ENCODE measurements at places on chromosomes 1 and 21.
A peak's percentile ranks its signal among the peaks of the same experiment; 100 is the strongest.

- DNase-seq, result no peak
Measured at GRCh38 chr1:209633335-209633997, 18.8 kb downstream of the LAMB3 start.

GRCh38 chr21:16418226-16418625, 688.4 kb downstream of the USP25 start:
- DNase-seq, result peak; percentile 21

GRCh38 chr1:27132624-27133023, 22.3 kb downstream of the SLC9A1 start:
- no peak for DNase-seq

DNA sequence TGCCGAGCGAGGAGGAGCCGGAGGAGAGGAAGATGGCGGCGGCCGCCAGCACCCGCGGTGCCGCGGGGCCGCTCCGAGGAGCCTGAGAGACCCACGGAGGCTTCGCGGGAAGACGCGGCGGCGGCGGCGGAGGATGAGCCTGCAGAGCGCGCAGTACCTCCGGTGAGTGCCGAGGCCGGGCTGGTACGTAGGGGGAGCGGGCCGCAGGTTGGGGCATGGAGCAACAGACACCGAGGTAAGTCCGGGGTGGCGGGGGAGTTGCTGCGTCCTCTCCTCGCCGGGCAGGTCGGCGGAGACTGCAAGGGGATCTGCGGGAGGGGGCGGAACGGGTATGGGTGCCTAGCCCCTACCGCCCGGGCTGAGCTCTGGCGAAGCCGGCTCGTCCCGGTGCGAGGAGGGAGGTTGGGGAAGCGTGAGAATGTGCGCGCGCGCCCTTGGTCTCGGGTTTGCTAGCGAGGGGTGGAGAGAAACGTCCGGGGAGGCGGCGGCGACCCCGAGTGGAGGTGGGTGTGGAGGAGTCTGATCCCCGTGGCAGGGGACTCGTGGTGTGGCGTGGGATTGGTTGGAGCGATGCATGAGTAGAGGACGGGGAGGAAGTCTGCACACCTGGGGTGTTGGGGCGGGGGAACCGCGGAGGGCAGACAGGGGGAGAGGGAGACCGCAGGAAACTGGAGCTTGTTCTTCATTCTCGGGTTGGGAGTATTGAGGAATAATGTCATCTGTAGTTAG, at the start of gene SMG7:
Gene SMG7 (plus strand): TSS at position 12 of the 729 bp plus-strand sequence. CDS start 122 bp downstream, at position 134.
- peak; percentile 47 for DNase-seq

DNA sequence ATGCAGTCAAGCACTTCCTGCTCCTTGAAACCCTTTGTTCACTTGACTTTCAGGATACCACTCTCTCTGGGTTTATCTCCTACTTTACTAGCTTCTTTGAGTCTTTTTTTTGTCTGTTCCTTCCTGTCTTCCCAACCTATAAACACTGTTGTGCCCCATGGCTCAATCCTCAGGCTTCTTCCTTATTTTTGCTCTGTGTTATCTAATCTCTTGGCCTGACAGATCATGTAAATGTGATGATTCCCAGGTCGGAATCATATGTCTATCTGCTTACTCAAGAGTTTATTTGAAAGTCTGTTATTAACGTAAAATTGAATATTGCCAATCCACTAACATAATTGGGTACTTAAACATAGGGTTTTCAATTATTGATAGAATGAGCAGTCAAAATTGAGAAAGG, 171.7 kb upstream of the ST6GALNAC5 start:
- DNase-seq, result no peak

- no peak for DNase-seq
Measured at GRCh38 chr1:62240651-62241370, 46.2 kb downstream of the L1TD1 start.

GRCh38 chr1:164780111-164780812, 221.3 kb downstream of the PBX1 start:
- DNase-seq, result peak; percentile 67

GRCh38 chr1:26597629-26598039, 68.1 kb downstream of the RPS6KA1 start:
- peak; percentile 57 for DNase-seq

GRCh38 chr1:241131636-241132194, 225.3 kb downstream of the RGS7 start:
- no peak for DNase-seq

- DNase-seq, result no peak
Measured at GRCh38 chr21:34270411-34270810, 93.4 kb upstream of the KCNE2 start.

DNA sequence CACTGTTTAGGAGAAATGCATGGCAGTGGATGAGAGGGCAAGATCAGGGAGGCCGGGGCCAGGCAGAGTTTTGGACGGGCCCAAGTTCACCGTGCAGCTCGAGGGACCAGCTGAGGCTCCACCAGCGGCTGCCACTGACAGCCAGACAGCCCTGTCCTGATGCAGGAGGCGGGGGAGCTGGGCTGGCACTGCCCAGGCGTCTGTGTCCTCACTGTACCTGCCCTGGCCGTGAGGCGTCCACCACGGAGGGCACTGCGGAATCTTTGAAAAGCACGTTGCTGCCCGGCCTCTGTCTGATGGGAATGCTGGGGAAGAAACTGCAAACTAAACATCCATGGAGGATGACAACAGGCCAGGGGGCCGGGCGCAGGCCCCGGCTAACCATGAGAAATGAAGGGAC, 35.5 kb downstream of the VPS26C start:
- DNase-seq, result no peak

DNA sequence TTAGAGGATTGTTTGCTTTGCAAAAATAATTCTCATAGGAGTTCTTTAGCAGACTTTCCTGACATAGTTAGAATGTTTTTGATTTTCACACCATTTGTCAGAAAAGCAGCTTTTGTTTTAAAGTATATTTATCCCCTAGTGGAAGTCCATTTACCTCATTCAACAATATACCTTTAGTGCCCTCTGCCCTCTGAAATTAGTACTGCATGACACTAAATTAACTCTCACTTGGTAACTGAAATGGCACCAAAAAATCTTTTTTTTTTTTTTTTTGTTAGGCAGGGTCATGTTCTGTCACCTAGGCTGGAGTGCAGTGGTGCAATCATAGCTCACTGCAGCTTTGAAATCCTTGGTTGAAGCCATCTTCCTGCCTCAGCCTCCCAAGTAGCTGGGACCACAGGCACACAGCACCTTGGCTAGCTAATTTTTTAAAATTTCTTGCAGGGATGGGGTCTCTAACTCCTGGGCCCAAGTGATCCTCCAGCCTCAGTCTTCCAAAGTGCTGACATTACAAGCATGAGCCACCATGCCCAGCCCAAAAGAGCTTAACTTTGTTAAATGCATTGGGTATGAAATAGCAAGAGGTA, 13.6 kb downstream of the LRRC42 start:
- no peak for DNase-seq

- DNase-seq, result no peak
Measured at GRCh38 chr1:182431278-182431677, 18.7 kb upstream of the RGSL1 start.

DNA sequence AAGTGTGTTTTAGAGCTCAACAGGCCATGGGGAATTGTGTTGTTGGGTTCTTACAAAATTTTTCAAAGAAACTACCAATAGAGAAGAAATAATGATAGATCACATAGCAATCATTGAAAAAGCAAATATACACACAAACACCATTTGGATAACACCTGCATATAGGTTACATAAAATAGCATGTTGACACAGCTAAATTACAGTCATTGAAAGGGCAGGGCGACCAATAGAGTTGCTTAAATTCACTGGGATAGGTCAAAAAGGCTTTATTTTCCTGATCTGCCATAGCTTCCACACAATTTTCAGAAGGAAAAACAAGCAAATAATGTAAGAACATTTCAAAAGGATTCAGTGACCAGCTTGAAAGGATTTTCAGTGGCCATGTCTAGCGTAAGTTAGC, 57.9 kb upstream of the FGGY start:
- no peak for DNase-seq

DNA sequence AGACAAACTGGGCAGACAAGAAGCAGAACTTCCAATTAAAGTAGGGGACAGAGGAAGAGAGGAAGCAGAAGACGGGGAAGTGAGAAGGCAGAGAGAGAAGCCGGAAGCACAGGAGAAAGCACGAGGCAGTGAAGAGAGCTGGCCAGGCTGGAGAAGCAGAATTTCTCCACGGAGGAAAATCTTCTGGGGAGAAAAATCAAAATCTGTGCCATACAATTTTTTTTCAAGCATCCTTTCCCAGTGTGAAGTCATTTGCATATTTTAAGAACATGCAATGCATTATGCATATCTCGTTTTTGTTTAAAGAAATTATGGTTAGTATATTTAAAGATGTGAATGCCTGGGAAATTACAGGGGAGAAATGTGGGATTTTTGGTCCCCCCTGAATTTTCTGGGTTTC, 7.3 kb upstream of the CAMK2N1 start:
- DNase-seq, result no peak

- DNase-seq, result no peak
Measured at GRCh38 chr1:59014827-59015226, 231.0 kb upstream of the JUN start.

DNA sequence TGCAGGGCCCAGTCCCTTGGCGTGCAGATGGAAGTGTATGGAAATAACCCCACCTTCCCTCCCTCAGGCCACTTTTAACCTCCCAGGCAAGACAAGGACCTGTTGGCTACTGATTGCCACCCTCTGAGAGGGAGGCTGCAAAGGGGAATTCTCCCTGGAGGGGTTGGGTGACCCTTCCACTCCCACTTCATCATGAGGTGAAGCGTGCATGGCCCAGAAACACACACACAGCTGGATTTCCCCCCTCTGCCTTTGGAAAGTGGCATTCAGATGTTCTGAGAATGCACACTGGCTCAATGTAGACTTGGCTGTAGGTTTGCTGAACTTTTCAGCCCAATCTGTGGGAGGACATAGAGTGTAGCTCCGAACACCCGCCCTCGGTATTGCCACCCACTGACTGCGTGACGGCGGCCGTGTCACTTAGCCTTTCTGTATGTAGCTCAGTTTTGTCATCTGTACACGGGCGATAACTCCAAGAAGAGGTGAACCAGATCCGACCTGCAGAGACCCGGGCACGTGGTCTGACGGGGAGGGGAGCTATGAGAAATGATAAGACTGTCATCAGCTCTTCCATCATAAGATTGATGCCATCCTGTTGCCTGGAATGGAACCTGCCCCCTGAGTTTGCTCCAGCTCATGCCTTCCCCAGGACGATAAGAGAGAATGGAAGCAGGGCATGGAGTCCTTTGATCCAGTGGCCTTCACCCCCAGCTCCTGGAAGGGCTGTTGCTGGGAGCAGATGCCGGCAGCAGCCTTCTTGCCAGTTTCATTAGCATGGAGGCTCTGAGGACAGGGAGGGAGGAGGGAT, 19.3 kb downstream of the MIIP start:
- no peak for DNase-seq

- DNase-seq, result no peak
Measured at GRCh38 chr1:41673378-41673777, 188.9 kb upstream of the EDN2 start.

DNA sequence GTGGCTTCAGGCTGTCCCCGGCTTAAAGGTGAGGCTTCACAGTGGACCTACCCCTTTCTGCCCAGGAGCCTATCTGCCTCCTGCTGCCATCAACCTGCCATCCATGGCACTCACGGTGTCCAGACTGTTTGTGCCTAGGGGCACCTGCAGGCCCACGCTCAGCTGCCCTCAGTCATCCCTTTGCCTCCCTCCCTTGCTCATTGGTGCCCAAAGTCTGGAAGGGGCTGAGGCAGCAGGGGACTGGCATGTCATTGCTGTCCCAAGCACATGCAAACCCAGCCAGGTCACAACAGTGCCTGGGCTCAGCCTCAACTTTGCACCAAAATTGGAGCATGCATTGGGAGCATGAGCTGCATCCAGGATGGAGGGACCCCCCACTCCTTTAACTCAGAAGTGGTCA, 1142.7 kb upstream of the NCAM2 start:
- no peak for DNase-seq

GRCh38 chr1:208759255-208759654, 515.1 kb upstream of the PLXNA2 start:
- no peak for DNase-seq

DNA sequence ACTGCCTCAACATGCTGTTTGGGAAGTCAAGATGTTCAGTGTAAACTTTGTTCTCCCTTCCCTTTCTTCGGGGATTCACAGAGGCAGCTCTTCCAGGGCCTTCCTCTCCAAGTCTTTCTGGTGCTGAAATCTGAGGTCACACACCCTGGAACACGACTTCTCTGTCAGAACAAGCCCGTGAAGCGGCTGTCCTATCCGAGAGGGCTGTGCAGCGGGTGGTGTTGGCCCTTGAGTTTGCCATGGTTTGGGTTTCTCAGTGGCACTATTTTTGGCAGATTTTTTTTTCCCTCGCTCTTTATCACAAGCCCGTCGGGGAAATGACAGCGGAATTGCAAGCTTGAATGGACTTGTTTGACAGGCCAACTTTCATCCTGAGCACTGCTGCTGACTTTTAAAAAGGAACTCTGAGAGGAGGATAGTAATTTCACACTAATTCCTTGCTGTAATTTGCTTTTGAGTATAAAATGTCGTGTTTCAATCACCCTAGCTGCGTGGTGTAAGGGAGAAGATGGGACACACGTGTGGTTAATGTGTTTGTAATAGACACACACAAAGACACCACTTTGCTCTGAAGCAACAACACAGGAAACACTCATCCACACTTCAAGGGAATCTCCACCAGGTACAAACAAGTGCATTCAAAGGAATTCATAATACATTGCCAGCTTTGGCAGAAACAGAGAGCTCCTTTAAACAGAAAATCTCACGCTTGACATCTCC, 60.1 kb upstream of the TARBP1 start:
- DNase-seq, result no peak

DNA sequence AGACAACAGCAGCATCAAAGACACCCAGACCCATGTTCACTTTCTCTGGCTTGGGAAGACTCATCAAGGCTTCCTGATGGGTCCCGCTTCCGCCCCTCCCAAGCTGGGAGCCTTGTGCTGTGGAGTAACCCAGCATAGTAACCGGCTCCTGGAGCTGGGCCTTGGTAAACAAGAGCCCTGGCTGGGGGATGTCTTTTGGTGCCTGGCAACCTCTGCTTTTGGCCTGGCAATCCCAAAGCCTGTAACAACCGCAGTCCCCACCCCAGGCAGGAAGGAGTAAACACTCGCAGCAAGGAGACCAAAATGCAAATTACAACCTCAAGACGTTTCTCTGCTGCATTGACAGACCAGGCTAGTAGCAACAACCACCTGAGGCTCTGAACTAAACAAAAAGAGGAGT, 16.9 kb upstream of the THRAP3 start:
- DNase-seq, result peak; percentile 85

DNA sequence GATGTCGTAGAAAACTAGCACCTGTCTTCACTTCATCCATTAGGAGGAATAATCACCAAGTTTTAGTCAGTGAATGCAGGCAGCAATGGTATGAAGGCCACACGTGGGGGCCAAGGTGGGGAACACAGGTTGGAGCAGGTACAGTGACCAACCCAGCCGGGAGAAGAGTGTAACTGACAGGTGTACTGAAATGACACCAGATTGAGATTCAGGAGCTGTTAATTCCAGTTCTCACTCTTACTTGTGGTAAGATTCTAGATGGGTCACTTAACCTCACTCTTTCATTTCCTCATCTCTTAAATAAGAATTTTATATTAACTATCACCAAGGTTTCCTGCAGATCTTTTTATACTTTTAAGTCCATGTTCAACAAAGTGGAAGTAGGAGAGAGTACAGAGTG, 206.2 kb upstream of the PTBP2 start:
- DNase-seq, result no peak

Measured in AG20443 (cell line).